ENCODE measurements at places on chromosomes 2 and 18.

DNA sequence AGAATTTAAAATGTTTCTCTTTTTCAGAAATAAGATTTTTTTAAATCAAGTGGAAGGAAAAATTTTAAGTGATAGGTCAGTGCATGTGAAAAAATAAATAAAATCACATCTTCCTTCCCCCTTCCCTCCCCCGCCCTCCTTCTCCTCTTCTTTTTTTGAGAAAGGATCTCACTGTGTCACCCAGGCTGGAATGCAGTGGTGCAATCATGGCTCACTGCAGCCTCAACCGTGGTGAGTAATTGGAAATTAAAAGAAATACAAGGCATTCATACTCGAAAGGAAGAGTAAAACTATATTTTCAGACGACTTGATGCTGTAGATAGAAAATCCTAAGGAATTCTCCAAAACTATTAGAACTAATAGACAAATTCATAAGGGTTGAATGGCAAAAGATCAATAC lies 16.9 kb upstream of the CRACDL start:
- H3K27me3 ChIP-seq, result peaks cover 28% of the 10 kb centered on the region
- H3K4me3 ChIP-seq, result no peak overlapping the region
- no peak overlapping the region for H3K27ac ChIP-seq

DNA sequence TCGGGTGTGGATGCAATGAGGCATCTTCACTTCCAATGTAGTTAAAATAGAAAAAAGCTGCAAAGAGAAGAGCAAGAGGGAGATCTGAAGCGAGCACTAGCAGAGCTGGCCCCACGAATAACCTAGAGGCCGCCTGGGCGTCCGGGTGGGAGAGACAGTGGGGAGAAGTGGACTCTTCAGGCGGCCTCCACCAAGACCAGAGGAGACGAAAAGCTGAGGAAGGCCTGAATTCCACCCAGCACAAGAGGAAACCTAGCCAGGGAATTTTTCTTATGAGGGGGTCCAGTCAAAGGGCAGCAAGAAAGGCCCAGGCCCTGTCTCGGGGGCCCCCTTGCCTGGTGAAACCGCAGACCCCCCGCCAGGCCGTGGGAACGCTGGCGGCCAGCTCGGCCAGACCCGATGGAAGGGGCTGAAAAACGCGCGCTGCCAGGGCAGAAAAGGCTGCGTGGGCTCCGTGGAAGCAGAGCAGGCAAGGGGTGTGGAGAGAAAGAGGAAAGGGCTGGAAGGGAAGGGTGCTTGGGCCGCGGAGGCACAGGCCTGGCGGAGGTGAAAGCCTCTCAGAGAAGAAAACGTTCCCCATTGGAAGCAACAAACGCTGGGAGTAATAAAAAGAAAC lies 69.2 kb downstream of the KCTD1 start:
- no peaks in the 10 kb centered on the region for H3K4me1 ChIP-seq
- no peak overlapping the region for H3K27ac ChIP-seq
- no peaks in the 10 kb centered on the region for H3K27me3 ChIP-seq
- DNase-seq, result no peak
- H3K4me3 ChIP-seq, result no peak overlapping the region

GRCh38 chr2:73111073-73112025 lies 1.4 kb downstream of the RAB11FIP5 start:
- H3K27me3 ChIP-seq, result peaks cover 19% of the 10 kb centered on the region
- H3K36me3 ChIP-seq, result no peaks in the 10 kb centered on the region
- H3K27ac ChIP-seq, result peak overlapping the region; percentile 58
- peak overlapping the region; percentile 79 for H3K4me3 ChIP-seq

GRCh38 chr2:132482821-132483220 lies 66.2 kb downstream of the GPR39 start:
- H3K4me3 ChIP-seq, result no peak overlapping the region
- H3K27ac ChIP-seq, result no peak overlapping the region
- no peak for DNase-seq
- H3K4me1 ChIP-seq, result no peaks in the 10 kb centered on the region
- H3K36me3 ChIP-seq, result no peaks in the 10 kb centered on the region

DNA sequence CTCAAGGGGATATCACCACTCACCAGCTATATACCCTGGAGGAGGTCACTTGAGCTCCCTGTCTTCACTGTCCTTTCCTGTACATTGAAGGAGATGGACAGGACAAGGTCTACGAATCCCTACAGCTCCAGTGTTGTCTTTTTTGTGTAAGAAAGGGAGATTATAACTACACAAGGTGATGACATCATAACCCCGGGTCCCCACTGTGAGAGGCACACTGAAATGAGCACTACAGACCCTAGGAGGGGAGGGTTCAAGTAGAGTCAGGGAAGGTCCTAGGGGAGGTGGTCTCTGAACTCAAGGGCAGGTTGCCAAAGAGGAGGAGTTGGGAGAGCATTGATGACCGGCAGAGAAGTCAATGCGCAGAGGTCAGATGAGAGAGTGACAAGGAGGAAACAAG lies 108.3 kb upstream of the SLC14A2 start:
- no peaks in the 10 kb centered on the region for H3K4me1 ChIP-seq
- H3K27me3 ChIP-seq, result peaks cover 4% of the 10 kb centered on the region
- no peaks in the 10 kb centered on the region for H3K36me3 ChIP-seq
- no peak for DNase-seq
